ENCODE measurements at places on chromosomes 11 and 22.

- DNase-seq = no peak
- H3K4me1 ChIP-seq = no peaks in the 10 kb centered on the region
- no peak overlapping the region for H3K4me3 ChIP-seq
- H3K27me3 ChIP-seq = peaks cover 98% of the 10 kb centered on the region
- H3K27ac ChIP-seq = no peak overlapping the region
These were observed 162.0 kb downstream of the DSCAML1 start for GRCh38 chr11:117634756-117635603.

DNA sequence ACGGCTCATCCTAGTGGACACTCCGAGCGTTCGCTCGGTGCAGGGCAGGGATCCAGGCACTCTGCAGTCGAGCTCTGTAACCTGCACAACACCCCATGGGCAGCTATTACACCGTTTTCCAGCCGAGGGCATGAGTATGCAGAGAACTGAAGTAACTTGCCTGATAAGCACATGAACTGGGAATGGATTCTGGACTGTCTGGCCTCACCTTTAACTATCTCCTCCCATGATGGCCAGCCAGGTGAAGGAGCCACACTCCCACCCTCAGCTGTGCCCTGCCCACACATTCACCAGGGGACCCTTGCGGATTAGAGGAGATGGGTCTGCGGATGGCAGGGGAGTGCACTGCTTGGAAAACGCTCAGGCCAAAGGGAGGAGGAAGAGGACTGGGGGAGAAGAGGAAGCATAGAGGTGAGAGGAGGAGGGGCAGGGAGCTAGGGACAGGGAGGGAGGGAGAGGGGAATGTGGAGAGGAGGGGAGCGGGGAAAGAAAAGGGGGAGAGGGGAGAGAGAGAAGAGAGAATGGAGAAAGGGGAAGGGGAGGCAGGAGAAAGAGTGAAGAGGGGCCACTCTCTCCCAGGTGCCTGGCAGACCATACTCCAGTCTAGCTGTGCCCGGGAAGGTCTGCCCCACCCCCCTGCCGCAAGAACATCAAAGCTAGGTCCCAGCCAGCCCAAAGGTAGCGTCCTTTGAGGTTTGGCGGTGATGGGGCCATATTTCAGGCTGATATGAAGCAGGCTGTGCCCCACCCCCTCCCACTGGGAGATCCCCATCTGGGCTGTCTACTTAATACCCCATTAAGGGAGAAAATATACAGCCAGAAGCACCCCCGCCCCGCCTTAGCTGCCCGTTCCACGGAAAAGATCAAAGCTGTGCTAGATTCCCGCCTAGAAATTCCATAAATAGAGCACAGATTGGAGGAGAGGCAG lies 33.2 kb upstream of the TCF20 start:
- H3K27me3 ChIP-seq = no peaks in the 10 kb centered on the region
- H3K36me3 ChIP-seq = no peaks in the 10 kb centered on the region
- DNase-seq = no peak
- peaks cover 16% of the 10 kb centered on the region for H3K4me1 ChIP-seq

DNA sequence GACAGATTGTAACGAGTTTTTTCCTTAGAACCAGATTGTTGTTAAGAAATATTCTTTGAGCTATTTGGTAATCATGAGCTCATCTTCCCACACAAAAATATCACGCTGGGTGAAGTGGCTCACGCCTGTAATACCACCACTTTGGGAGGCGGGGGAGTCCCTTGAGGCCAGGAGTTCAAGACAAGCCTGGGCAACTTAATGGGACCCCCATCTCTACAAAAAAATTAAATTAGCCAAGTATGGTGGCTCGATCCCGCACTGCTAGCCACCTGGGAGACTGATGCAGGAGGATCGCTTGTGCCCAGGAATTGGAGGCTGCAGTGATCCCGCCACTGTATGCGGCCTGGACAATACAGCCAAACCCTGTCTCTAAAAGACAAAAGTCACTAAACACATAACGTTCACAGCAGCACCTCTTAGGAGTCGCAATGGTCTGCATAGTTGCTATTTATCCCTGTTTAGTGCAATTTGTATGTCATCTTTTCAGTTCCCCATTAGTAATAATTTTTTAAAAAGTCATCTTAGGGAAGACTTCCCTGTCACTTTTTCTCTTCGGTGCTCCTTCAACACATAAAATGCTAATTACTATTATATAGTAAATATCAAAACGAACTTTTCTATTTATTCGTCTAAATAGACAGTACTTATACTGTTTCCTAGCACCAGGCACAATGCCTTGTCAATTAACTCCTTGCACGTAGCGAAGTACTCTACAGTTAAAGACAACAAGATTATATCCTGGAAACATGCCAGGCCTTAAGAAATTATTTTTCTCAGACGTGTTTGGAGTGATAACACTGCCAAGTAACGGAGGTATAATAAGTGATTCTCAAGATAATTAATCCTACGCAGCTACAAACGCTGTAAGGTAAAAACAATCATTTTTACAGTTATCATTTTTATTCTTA lies 1.1 kb downstream of the ST13 start:
- H3K27me3 ChIP-seq = no peaks in the 10 kb centered on the region
- peak overlapping the region; percentile 88 for H3K27ac ChIP-seq
- H3K4me3 ChIP-seq = peak overlapping the region; percentile 98

- no peak for DNase-seq
- peaks cover 90% of the 10 kb centered on the region for H3K27me3 ChIP-seq
- no peaks in the 10 kb centered on the region for H3K4me1 ChIP-seq
- H3K4me3 ChIP-seq = no peak overlapping the region
- H3K27ac ChIP-seq = no peak overlapping the region
These were observed 91.8 kb downstream of the FEZ1 start for GRCh38 chr11:125404157-125404810.

DNA sequence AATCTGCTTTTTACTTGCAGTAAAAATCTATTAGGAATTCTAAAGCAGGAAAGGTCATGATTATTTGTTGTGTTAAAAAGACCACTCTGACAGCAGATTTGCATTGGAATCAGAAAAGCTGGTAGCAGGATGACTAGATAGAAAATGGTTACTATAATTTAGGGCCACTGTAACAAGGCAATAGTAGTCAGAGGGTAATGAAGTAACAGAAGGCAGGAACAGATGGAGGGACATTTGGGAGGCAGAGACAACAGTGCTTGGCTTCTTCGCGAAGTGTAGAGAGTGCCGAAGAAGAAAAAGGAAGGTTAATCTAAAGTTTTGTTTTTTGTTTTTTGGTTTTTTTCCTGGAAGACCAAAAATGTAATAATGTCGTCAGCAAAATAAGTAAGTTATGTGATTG lies 129.8 kb upstream of the SLC5A12 start:
- no peak for DNase-seq
- no peaks in the 10 kb centered on the region for H3K27me3 ChIP-seq
- H3K4me1 ChIP-seq = no peaks in the 10 kb centered on the region
- no peak overlapping the region for H3K27ac ChIP-seq
- no peaks in the 10 kb centered on the region for H3K36me3 ChIP-seq
- no peak overlapping the region for H3K4me3 ChIP-seq

- H3K4me1 ChIP-seq = peaks cover 21% of the 10 kb centered on the region
- no peak overlapping the region for H3K27ac ChIP-seq
- no peaks in the 10 kb centered on the region for H3K27me3 ChIP-seq
- no peak overlapping the region for H3K4me3 ChIP-seq
- H3K36me3 ChIP-seq = no peaks in the 10 kb centered on the region
These were observed 111.6 kb upstream of the BMAL1 start for GRCh38 chr11:13166036-13166435.

GRCh38 chr11:134542401-134543165 lies 130.5 kb upstream of the B3GAT1 start:
- peak; percentile 75 for DNase-seq
- no peaks in the 10 kb centered on the region for H3K36me3 ChIP-seq
- peaks cover 31% of the 10 kb centered on the region for H3K4me1 ChIP-seq
- H3K4me3 ChIP-seq = peak overlapping the region; percentile 28
- H3K27me3 ChIP-seq = no peaks in the 10 kb centered on the region

DNA sequence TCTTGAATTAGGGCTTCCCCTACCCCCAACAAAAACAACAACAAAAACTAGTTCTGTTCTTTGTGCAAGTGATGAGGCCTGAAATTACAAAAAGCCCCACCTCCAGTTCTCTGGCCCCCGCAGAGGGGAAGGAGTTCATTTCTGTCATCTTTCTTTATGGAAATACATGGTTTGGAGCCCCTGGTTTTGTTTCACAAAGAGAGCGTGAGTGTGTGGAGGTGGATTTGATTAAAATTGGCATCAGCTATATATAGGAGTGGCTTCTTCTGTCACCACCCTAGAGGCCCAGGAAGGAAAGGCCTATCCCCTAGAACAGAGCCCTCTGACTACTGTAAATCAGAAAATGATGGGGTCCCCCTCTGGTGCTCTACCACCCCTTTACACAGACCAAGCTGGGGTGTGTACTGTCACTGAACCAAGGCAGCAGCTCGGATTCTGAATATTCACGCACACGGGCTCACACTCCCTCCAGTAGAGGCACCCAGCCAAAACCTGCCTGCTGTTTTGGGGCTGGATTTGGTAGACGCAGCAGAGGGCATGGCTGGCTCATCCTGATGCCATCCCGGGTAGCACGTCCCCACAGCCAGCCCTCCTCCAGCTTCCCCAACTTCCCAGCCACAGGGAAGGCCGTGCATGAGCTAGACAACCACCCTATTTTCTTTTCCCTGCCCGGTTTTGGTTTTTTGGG lies 19.4 kb downstream of the RCOR2 start:
- no peak for DNase-seq
- no peak overlapping the region for H3K27ac ChIP-seq
- no peak overlapping the region for H3K4me3 ChIP-seq
- peaks cover 47% of the 10 kb centered on the region for H3K36me3 ChIP-seq

DNA sequence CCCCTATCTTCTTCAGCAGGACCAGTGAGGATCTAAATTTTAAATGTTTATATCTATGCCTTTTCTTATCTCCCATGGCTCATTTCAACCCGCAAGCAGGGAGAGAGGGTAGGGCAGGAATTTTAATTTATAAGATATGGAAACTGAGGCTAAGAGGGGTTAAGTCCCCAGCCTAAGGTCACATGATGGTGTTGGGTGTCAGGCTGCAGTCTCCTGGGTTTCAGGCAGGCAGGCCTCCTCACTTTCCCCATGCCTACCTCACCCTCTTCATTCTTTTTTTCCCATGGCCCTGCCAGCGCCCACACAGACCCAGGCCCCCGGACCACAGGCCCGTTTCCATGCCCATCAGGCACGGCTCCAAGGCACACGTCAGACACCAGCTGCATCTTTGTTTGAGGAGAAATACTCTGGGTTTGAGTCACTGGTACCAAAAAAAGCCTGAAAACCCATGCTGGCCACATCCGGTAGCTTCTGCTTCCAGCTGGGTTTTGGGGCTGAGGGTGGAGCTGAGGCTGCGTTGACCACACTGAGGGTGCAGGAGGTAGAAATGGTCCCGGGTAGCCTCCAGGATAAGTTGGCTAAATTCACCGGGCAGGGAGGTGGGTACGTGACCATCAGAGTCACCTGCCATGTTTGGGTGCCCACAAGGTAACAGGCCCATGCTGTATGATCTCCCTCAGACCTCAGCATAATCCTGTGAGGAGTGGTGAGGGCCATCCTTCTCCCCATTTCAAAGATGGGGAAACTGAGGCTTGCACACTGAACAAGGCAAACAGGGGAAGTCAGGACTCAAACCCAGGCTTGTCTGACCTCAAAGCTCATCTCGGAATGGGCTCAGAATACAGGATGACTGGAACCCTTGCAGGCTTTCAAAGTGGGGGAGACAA lies 7.5 kb downstream of the CRYBB1 start:
- H3K27me3 ChIP-seq = peaks cover 36% of the 10 kb centered on the region
- no peak overlapping the region for H3K4me3 ChIP-seq
- no peak overlapping the region for H3K27ac ChIP-seq

DNA sequence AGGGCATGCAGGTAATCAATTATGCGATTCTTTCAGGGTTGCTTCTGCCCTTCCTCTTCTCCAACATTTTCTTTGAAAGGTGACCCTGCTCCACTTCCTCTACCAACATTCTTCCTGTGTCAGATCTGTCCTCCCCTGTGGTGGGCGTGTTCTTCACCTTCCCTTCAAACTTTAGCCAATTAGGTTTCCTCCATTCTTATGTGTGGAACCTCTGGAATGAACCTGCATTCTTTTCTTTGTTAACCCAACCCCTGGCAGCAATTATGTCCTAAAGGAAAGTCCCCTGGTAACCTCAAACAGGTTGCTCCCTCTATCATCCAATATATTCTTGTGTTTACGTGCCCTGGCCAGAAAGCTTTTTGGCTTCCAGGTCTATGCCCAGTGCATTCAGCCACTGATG lies 22.4 kb downstream of the KIRREL3 start:
- no peak overlapping the region for H3K4me3 ChIP-seq
- peak; percentile 46 for DNase-seq

GRCh38 chr11:44483919-44484610 lies 81.4 kb upstream of the CD82 start:
- no peaks in the 10 kb centered on the region for H3K4me1 ChIP-seq
- H3K36me3 ChIP-seq = no peaks in the 10 kb centered on the region
- H3K4me3 ChIP-seq = no peak overlapping the region
- no peak for DNase-seq

DNA sequence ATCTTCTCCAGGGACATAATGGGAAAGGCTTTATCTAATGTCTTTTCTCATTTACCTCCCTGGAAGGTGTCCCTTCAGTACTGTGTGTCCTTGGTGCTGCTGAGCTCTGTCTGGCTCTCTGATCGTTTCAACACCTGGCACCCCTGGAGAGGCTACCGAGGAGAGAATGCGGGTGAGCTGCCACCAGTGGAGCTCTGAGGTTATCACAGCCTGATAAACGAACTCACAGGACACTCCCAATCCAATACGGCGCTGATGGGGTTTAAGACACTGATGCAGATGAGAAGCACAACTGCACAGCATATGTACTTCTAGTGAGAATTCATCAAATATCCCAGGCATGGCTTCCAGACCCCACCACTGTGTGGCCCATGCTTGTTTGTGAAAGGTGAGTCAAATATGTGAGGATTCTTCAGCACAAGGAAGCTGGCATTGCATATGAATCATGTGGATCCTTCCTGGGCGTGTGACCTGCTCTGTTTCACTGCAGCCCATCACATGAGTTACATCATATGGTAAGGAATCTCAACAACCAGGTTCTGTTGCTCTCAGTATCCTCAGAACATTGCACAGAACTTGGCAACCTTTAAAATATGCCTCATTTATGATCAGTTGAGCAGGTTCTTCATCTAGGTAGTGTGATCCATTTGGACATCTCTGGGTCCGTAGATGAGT lies 34.8 kb upstream of the VWA5A start:
- H3K27ac ChIP-seq = no peak overlapping the region
- peaks cover 3% of the 10 kb centered on the region for H3K4me1 ChIP-seq
- no peak for DNase-seq
- peaks cover 25% of the 10 kb centered on the region for H3K27me3 ChIP-seq
- no peaks in the 10 kb centered on the region for H3K36me3 ChIP-seq
- H3K4me3 ChIP-seq = no peak overlapping the region

GRCh38 chr11:38274031-38274430 lies 1676.0 kb upstream of the RAG2 start:
- H3K27me3 ChIP-seq = no peaks in the 10 kb centered on the region
- no peak overlapping the region for H3K27ac ChIP-seq
- no peak for DNase-seq
- no peaks in the 10 kb centered on the region for H3K4me1 ChIP-seq
- H3K36me3 ChIP-seq = no peaks in the 10 kb centered on the region

Measured in PC-9 (cell line).